HepG2 (cell line): ENCODE measurements at places on chromosomes 16 and 17.

GRCh38 chr16:74101379-74102137 lies 195.1 kb upstream of the PSMD7 start:
- no peak for DNase-seq

DNA sequence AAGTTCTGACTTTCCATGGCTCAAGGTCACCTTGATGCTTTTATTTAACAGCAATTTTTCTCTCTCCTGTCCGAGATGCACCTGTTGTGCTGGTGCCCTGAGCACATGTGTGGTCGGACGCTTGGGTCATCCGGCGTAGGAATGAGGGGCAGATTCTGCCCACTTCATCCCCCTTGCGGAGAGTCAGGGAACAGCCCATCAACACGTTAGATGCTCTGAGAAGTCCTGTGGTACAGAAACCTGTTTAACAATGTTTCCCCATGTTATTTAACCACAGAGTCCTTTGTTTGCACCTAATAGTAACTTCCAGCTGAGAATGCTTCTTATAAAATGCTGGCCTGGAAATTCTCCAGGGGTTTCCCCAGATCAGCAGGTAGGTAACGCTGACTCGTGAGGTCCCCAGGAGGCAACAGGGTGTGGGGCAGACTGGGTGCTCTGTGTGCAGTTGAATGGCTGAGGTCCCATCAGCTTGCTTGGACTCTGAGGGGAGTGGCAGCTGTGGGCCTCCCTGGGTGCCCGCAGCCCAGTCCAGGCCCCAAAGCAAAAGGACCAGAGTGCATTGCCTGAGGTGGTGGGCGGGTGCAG lies 17.8 kb downstream of the DOC2B start:
- DNase-seq, result peak; percentile 21

DNA sequence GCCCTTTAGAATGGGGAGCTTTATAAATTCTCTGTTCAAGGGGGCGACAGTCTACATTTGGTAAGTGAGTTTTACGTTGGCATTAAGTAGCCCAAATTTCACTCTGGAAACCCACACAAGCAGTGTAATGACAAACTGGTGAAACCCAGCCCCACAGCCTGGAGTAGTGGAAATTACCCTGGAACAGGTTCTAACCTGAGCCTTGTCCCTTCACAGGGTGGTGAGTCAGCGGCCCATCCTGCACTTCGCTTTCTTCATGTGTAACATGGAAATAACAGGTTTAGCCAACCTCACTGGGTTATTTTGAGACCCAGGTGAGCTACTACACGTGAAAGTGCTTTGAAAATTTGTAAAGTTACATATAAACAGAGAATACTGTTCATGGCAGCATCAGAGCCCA lies 3.5 kb upstream of the TLCD3A start:
- DNase-seq, result no peak

DNA sequence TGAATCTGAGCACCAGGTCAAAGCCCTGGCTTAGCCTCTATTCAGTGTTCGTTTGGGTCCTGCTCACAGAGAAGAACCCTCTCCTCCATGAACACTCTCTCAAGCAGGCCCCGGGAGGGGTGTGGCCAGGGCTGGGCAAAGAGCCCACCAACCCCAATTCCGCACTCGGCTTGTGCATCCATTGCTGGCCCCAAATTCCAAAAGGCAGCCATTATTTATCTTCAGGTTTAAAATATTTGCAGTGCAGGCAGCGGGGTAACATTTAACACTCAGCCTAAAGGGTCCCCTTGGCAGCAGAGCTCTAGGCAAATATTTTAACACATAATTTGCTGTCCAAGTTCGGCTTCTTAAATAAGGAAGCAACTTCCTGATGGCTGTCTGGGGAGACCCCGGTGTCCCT lies 115.7 kb downstream of the ZNF423 start:
- DNase-seq, result no peak

DNA sequence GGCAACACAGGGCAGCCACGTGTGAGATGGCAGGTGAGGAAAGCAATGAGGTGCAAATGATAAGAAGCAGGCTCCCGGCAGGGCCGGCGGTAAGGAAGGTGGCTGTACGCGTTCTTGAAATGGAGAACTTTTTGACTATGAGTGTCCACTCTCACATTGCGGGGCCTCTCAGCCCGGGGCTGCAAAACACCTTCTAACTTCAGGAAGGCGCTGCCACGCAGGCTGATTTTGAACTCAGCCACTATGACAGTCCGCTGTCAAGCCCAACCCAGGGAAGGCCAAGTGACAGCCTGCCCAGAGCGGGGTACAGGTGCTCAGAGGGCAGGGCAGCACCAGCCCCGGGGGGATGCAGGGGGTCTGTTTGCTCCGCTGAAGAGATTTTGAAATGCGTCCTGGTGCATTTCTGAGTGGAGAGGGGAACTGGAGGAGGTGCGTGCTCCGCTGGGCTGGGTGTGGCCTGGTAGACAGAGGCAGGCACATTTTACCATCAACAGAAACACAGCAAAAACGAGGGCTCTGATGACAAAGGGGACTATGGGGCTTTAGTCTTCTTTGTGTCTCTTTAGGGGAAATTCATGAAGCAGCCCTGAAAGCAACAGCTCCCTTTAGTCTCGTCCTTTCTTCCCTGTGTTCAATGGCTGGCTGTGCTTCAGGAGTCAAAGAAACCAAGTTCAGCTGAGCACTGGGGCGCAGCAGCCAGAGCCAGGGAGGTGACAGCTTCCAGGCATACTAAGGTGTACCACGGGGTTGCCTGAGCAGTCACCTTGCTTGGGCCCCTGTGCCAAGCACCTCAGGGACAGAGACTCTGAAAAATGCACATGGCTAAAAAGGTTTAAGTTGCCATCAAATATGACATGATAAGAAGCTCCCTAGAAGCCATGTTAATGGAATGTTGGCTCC lies 14.6 kb upstream of the SREBF1 start:
- DNase-seq, result no peak
